Chondrocyte (in vitro differentiated cells): ENCODE measurements at places on chromosomes 3 and 15.

DNA sequence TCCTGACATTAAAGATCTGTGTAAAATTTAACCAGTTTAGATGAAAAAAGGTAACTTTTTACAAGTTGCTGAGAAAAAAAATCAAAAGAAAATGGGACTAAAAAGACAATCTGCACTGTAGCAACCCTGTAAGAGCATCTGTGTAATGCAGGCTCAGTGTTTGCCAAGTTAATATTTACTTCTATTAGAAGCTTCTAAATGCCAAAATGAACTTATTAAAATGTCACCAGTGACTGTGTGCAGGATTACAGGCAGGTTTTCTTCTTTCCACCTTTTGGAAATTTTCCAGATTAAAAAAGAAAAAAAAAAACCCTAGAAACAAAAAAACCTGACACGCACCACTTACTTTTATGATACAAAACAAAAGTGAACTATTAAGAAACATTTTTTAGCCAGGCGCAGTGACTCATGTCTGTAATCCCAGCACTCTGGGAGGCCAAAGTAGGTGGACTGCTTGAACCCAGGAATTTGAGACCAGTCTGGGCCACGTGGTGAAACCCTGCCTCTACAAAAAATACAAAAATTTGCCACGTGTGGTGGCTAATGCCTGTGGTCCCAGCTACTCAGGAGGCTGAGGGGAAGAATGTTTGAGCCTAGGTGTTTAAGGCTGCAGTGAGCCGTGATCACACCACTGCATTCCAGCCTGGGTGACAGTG is 87.2 kb downstream of the TJP1 start:
- no peaks in the 10 kb centered on the region for H3K27me3 ChIP-seq
- H3K4me1 ChIP-seq: peaks cover 25% of the 10 kb centered on the region
- no peak overlapping the region for H3K4me3 ChIP-seq
- H3K27ac ChIP-seq: peak overlapping the region; percentile 11
- no peak for DNase-seq

- DNase-seq: no peak
- no peaks in the 10 kb centered on the region for H3K27me3 ChIP-seq
- no peak overlapping the region for H3K4me3 ChIP-seq
- no peaks in the 10 kb centered on the region for H3K36me3 ChIP-seq
- H3K27ac ChIP-seq: peak overlapping the region; percentile 17
Observed at GRCh38 chr3:177111541-177111949, 85.7 kb downstream of the TBL1XR1 start.

GRCh38 chr15:28096411-28096669 is 2.8 kb downstream of the OCA2 start:
- no peaks in the 10 kb centered on the region for H3K27me3 ChIP-seq
- H3K36me3 ChIP-seq: no peaks in the 10 kb centered on the region
- peak overlapping the region; percentile 88 for H3K4me3 ChIP-seq
- no peak for DNase-seq
- peak overlapping the region; percentile 92 for H3K27ac ChIP-seq

DNA sequence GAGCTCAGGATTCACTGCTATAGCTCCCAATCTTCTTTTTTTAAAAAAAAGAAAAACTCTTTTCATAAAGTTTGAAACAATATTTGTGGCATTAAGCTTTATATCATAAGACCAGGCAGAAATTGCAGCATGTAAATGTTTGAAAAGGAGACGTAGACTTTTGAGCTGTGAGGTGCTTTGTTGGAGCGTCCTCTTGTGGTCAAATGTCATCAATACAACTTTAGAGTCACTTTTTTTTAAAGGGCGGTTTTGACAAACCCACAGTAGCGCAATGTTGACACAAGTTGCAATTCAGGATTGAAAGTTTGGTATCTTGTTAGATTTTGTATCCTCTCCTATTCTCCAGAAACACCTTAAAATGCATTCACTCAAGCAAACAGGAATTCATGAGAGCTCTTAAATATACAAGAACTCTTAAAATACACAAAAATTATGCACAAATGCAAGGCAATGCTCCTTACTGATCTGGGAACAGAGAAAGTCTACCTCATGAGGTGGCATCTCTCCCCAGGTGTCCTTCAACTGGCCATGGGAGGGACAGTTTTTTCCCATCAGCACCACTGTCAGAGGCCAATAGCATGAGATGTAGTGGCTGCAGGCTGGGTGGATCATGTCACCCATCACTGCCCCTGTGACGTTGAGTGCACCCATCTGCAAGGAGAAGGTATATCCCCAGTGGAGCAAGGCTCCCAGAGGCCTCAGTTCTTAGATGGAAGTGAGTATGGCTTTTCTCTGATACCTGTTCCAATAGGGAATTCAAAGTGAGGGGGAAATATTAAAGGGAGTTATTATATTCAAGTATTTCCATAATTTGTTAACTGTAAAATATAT is 70.7 kb downstream of the ANXA2 start:
- H3K27ac ChIP-seq: no peak overlapping the region
- H3K27me3 ChIP-seq: peaks cover 42% of the 10 kb centered on the region
- DNase-seq: no peak

DNA sequence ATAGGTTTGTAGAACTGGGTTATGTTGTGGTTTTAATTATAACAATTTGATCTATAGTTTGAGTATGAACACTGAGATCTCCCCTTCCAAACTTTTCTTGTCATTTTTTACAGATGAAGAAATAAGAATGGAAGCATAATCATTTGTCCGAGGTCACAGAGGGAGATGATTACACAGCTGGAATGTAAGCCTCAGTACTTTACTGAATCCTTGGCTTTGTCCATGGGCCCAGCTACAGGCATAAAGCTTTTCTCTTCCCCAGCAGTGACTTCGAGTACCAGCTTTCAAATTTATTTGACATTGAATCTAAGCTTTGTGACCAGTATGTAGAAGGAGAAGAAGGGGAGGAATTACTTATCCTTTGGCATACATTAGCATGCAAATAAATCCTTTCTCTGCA is 80.9 kb upstream of the DCBLD2 start:
- H3K4me1 ChIP-seq: peaks cover 50% of the 10 kb centered on the region
- no peaks in the 10 kb centered on the region for H3K36me3 ChIP-seq
- no peaks in the 10 kb centered on the region for H3K27me3 ChIP-seq
- DNase-seq: no peak
- no peak overlapping the region for H3K4me3 ChIP-seq

DNA sequence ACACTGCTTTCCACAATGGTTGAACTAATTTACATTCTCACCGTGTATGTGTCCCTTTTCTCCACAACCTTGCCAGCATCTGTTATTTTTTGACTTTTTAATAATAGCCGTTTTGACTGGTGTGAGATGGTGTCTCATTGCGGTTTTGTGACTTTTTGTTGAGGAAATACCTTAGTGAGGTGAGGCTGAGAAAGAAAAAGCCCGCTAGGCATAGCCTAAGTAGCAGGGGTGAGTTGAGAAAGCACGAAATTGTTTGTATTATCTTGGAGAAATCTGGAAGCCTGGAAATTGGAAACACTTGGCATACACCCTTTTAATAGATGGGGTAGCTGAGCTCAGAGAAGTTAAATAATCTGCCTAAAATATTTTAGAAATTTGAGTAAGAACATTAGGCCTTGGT is 61.5 kb upstream of the CFAP161 start:
- H3K27ac ChIP-seq: no peak overlapping the region
- no peaks in the 10 kb centered on the region for H3K36me3 ChIP-seq
- DNase-seq: no peak
- H3K27me3 ChIP-seq: no peaks in the 10 kb centered on the region
- peaks cover 53% of the 10 kb centered on the region for H3K4me1 ChIP-seq
- no peak overlapping the region for H3K4me3 ChIP-seq

DNA sequence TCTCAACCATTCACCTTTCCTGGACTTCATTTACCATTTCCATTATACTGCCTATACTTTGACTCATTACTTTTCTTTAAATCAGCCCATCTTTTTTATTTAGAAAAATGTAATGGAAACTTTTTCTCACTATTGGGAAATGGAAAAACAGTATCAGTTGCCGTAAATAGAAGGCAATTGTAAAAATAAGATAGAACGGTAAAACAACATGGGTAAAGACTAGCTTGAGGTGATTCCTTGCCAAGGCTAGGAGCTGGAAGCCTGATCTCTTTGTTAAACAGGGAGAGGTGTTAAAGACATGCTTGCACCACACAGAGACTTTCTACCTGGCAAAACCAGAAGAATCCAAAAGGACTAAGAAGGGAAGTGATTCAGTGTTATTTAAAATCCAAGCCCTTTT is 5.9 kb downstream of the FGD5 start:
- no peak overlapping the region for H3K27ac ChIP-seq
- peaks cover 67% of the 10 kb centered on the region for H3K27me3 ChIP-seq
- H3K4me1 ChIP-seq: no peaks in the 10 kb centered on the region
- peaks cover 2% of the 10 kb centered on the region for H3K36me3 ChIP-seq
- no peak for DNase-seq
- no peak overlapping the region for H3K4me3 ChIP-seq

- H3K4me3 ChIP-seq: no peak overlapping the region
- H3K36me3 ChIP-seq: no peaks in the 10 kb centered on the region
- peaks cover 1% of the 10 kb centered on the region for H3K27me3 ChIP-seq
- H3K27ac ChIP-seq: no peak overlapping the region
Observed at GRCh38 chr15:99906793-99907192, 173.6 kb upstream of the LYSMD4 start.

DNA sequence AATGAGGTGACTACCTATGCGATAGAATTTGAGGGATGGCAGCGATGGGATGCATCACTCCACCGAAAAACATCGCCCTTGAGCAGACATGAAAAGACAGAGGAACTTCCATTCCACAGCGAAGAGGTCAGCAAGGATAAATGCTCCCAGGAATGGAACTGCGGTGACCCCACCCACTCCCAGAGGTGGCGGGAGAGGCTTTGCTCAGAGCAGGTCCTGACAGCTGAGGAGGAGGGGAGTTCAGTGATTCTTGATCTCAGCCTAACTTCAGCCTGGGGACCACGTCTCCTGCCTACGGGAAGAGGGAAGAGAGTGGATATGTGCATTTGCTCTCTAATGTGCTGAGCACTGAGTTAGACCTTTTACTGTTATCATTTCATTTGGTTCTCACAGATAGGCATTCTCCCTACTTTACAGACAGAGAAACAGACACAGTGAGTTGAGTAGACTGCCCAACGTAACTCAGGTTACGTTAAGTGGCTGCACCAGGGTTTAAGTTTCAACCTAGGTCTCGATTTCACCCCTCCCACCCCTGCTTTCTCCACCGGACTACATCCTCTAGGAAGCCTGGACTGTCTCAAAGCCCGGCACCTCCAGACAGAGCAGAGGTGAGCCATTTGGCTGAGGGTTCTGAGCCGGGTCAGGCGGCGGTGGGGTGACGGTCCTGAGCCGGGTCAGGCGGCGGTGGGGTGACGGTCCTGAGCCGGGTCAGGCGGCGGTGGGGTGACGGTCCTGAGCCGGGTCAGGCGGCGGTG is 170.0 kb downstream of the RAB11A start:
- H3K4me1 ChIP-seq: peaks cover 6% of the 10 kb centered on the region
- H3K27me3 ChIP-seq: peaks cover 77% of the 10 kb centered on the region
- no peaks in the 10 kb centered on the region for H3K36me3 ChIP-seq
- H3K4me3 ChIP-seq: no peak overlapping the region
- no peak overlapping the region for H3K27ac ChIP-seq

- H3K27me3 ChIP-seq: no peaks in the 10 kb centered on the region
- no peak for DNase-seq
- no peaks in the 10 kb centered on the region for H3K36me3 ChIP-seq
- H3K4me3 ChIP-seq: no peak overlapping the region
- H3K4me1 ChIP-seq: peaks cover 22% of the 10 kb centered on the region
Observed at GRCh38 chr3:146969356-146969755, 364.2 kb upstream of the PLSCR5 start.

GRCh38 chr3:115512565-115513415 is 110.5 kb upstream of the GAP43 start:
- no peak for DNase-seq
- H3K4me1 ChIP-seq: peaks cover 32% of the 10 kb centered on the region
- no peaks in the 10 kb centered on the region for H3K27me3 ChIP-seq
- H3K27ac ChIP-seq: peak overlapping the region; percentile 87

DNA sequence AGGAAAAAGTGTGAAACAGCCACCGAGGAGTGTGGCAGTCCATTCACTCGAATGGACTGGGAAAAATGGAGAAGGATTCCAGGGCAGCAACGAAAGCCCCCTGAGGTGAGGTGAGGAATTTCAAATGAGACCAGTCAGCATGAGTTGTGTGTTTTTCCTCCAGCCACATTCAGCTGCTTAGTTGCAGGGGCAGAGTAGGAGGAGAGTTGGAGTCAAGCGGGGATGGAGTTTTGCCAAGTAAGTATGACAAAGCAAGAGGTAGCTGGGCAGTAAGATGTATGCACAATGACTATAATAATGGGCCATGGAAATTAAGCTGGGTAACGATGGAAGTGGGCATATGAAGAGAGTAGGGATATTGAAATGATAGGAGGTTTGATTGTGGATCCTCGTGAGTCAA is 64.4 kb downstream of the CCDC54 start:
- H3K36me3 ChIP-seq: no peaks in the 10 kb centered on the region
- no peak for DNase-seq
- H3K4me3 ChIP-seq: no peak overlapping the region
- no peaks in the 10 kb centered on the region for H3K27me3 ChIP-seq

GRCh38 chr3:127819086-127819485 is 3.2 kb downstream of the MGLL start:
- H3K4me1 ChIP-seq: peaks cover 46% of the 10 kb centered on the region
- no peak for DNase-seq
- peaks cover 20% of the 10 kb centered on the region for H3K36me3 ChIP-seq
- no peak overlapping the region for H3K27ac ChIP-seq
- no peak overlapping the region for H3K4me3 ChIP-seq

GRCh38 chr15:81182031-81182755 is 14.5 kb upstream of the IL16 start:
- H3K27me3 ChIP-seq: peaks cover 14% of the 10 kb centered on the region
- no peak for DNase-seq
- peak overlapping the region; percentile 76 for H3K27ac ChIP-seq
- peaks cover 35% of the 10 kb centered on the region for H3K4me1 ChIP-seq
- H3K4me3 ChIP-seq: peak overlapping the region; percentile 65
- no peaks in the 10 kb centered on the region for H3K36me3 ChIP-seq

DNA sequence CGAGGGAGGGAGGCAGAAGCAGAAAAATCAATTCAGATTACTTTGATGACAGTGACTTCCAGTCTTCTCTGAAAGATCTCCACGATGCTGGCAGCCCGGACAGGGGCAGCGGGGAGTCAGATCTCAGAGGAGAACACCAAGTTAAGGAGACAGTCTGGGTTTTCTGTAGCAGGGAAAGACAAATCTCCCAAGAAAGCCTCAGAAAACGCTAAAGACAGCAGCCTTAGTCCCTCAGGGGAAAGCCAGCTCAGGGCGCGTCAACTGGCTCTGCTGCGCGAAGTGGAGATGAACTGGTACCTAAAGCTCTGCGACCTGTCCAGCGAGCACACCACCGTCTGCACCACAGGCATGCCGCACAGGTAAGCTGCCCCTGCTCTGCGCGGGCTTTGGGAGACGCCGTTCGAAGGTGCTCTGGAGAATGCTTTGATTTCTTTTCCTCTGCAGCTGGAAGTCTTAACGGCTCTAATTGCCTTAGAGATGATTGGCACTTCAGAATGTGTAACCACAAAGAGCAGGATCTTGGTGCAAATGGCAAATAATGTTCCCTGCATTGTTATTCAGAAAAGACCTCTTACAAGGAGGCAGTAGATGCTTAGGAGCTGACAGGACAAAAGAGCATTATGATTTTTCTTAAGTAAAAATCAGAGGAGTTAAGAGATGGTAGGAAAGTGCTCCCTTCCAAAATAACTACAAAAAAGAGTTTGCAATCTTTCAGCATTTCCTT is at the start of gene KCNAB1:
Gene KCNAB1 (plus strand): TSS at position 51 of the 724 bp plus-strand sequence.
- DNase-seq: no peak
- peaks cover 29% of the 10 kb centered on the region for H3K4me1 ChIP-seq
- H3K27me3 ChIP-seq: no peaks in the 10 kb centered on the region
- no peak within 1 kb of the TSS for H3K27ac ChIP-seq
- no peaks in the 10 kb centered on the region for H3K36me3 ChIP-seq
- H3K4me3 ChIP-seq: no peak within 1 kb of the TSS
